Dorsolateral prefrontal cortex (tissue), 122 donors: ENCODE measurements at places on chromosomes 6 and 20. TPM values are rescaled to one million over a fixed set of nuclear protein-coding genes. Genes with fewer than 3 reads are reported as not detected.

RAET1L gene
- total RNA-seq = not detected

SLC29A1 gene
- 48.5 TPM for total RNA-seq

PAK5 gene
- 21.4 TPM for total RNA-seq

RAET1G gene
- not detected for total RNA-seq

GRCh38 chr6:116268589-116269293 is 11.0 kb downstream of the TSPYL1 start:
- no peak for DNase-seq

GRCh38 chr6:56537223-56537770 is 105.4 kb downstream of the DST start:
- DNase-seq = no peak

DNA sequence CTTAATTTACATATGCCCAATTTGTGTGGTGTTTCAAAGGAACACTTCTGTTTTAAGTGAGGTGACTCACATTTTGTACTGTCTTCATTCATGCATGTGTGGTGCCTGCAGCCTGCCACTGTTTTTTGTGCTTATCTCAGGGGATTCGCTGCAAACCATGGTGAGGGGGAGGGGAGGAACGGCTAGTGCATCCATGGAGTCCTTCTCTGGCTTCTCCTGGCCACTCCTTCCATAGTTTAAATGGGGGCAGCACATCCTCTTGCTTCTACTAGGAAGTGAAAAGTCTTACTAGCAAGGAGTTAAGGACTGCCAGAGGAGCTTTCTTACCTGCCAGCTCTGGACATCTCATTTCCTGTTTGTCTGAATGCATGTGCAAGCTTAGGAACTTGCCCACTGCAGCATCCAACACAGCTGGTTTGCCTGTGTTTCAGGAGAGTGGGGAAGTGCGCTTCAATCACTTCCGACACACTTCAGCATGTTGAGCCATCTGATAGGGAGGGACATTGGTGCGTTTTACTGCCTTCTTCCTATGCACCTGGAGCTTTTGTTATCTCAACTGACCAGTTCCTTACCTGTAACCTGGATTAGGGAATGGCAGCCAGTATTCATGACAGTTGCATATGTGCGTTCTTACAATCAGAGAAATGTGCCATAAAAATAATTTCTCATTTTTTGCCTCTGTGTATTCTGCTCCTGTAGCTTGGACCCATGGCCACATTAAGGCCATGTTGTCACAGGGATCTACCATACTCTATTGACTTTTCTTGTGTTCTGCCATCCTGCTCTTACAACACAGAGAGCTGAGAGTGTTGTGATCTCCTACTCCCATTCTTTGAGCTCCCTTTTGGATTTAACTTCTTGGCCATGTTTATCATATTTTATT is 211.3 kb downstream of the ARID1B start:
- DNase-seq = no peak

DNA sequence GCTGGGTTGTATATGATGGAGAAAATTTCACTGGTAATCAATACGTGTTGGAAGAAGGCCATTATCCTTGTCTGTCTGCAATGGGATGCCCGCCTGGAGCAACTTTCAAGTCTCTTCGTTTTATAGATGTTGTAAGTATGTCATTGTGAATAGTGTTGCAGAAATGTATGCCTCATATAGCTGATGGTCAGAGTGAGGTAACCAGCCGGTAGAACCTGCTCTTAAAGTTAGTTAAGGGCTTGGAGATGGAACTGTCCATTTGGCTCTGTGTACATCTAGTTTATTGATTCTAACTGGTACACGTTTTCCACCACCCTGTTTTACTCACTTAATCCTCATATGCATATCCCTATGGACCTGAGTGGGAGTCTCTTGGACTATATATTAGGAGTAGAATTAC is 73.5 kb downstream of the RTN4IP1 start:
- DNase-seq = no peak

- no peak for DNase-seq
These were observed 138.0 kb downstream of the SYNDIG1 start for GRCh38 chr20:24607402-24607801.

DNA sequence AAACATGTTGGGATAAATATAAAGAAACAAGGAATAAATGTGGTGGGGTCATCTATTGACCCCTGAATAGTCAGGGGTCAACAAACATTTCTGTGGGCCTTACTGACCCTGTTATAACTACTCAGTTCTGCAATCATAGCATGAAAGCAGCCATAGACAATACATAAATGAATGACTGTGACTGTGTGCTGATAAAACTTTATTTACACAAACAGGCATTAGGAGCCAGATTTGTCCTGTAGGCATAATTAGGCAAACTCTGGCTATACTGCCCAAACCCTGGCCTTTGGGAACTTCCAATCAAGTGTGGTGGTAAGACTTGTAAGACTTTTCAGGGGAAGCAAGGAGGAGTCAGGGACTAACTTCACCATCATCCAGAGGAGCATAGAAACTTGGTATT is 222.7 kb downstream of the KHDC1L start:
- DNase-seq = no peak

DNA sequence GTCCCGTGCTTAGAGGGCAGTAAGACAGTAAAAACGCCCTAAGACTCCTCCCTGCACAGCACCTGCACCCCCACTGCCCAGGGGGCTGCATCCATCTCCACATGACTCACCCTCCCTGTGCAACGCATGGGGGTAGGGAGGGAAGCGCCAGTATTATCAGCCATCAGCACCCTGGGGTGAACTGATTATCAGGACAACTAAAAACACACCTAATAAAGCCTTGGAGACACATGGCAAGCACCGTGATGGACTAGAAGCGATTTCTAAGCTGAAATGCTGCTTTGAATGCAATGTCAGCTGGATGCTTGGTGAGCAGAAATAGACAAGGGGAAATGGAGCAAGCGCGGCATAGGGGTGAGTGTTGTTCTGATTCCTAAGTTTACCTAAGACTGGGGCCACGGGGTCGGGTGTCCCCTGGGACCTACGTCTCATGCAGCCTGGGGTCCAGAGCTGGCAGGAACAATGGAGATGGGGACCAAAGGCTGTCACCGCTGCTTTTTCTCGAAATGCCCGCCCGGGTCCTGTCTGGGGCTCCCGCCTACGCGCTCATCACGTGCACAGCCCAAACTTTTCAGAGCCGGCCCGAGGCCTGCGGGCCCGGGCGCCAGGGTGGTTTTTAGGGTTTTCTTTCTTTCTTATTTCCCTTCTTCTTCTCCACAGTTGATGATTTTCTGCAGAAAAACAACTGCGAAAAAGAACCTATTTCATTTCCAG is 702 bp upstream of the TNFAIP3 start:
- DNase-seq = peak; percentile 54

DNA sequence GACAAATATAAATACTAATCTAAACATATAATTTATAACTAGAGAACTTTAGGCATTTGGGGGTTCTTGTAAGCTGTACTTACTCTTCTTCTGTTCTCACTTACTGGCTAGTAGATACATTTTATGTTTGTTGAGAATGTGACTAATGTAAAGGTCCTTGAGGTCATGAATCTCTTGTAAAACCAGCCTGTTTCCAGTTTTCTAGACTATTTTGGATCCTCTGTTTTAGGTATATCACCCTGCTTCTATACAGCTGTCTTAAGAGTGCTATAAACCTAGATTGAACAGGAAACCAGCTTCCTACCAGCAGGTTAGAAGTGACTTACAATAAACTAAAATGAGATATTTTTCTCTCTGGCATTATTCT is 134.2 kb downstream of the PLCB4 start:
- DNase-seq = no peak

DNA sequence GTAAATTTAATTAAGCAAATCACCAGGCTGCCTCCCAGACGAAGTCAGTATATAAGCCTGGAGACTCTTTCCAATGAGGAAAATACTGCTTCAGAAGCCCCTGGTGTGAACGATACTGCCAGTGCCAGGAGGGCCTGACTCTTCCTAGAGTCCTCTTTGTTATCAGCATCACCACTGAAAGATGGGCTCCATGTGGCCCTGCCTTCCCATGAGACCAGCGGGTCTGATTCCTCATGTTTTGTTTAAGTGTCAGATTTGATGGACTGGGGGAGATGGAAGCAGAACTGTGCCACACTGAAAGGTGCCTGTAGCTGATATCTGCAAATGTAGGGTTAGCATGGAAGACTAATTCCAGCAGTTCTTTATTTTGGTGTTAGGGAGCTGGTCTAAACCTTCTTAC is 7.9 kb downstream of the NQO2 start:
- DNase-seq = no peak

DNA sequence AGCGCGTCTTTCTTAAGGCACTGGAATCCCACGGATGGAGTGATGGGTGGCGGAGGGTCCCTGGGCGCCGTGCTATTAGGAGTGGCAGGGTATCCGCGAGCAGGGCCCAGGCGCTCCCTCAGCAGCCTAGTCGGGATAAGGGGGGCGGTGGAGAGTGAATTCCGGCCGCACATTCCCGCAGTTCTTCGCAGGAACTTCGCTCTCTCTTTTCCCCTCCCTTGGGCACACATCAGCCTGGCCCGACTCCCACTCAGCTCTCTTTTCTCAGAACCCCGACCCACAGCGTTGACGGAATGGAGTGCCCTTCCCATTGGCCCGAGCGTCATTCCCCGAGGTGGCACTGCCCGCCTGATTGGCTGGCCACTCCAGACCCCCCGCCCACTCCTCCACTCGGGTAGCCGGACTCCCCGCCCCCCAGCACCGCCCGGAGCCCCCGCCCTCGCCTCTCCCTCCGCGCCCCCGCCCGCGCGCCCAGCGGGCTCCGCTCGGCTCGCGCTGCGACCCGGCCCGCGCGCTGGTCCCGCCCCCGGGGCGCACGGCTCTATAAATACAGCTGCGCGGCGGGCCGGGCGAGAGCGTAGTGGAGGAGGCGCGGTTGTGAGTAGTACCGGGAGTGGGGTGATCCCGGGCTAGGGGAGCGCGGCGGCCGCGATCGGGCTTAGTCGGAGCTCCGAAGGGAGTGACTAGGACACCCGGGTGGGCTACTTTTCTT is at the start of gene ID4:
Gene ID4 (plus strand): TSS at position 572 of the 712 bp plus-strand sequence. CDS start 385 bp downstream, outside the sequence.
- peak; percentile 87 for DNase-seq

- no peak for DNase-seq
These were observed 9.6 kb downstream of the SUMO4 start for GRCh38 chr6:149409617-149410016.

DNA sequence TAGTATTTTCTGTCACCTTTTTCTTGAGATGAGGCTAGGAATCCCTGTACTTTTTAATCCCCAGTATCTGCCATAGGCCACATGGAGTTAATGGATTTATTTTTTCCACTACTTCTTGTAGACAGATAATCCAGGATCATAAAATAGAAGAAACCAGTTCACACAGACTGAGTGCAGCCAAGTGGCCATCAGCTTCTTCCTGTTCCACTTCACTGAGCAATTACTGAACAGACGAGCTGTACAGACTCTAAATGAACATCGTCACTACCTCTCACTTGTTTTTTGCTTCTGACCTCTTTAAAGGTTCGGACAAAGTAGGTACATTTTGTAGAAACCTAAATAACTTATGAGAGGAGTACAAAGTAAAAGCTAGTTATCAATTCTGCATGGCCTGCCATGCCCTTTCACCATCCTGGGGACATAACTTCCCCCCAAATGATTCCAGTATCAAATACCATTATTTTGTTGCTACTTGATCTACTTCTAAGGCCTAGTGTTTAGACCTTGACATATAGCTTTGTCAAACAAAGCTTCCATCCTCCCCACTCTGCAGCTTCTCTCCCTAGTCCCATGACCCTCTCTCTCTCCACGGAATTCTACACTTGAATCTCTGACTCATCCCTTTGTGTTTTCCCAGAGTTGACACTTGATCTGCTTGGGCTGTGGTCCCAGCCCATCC is 34.4 kb upstream of the ARHGAP18 start:
- DNase-seq = no peak

DNA sequence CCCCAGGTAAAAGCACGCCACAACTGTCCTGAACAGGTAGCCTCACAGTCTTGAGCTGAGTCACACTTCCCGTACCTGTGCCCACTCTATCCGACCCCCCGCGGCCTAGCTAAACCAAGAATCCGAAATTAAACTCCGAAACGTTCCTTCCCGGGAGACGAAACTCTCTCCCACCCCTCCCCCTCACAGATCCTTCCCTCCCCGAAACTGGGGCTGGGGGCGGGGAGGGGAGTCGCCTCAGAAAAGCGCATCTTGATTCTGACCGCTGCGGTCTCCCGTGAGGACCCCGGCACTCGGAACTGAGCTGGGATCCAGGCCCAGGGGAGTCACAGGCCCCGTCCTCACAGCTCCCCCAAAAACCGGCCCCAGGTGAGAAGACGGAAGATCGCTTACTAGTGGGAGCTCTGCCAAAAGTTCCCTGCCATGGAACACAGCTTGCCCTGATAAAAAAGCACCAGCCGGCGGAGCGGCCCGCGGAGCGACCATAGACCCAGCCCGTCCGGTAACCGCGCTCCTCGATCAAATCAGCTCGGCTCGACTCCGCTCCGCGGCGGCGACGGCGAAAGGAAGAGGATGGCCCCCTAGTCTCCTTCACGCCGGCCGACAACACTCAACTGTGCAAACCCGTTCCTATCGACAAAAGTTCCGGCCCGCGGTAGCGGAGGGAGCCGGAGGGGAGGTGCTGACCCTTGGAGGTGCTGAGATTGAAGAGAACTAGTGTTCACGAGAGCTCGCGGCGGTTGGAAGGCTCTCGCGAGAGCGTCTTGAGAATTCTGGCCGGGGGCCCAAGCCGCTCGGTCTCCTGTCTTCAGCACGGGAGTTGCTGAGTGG is at the start of gene CCNC:
Gene CCNC (minus strand): TSS at position 558 of the 831 bp plus-strand sequence. CDS start 133 bp downstream, at position 425.
- peak; percentile 89 for DNase-seq

DNA sequence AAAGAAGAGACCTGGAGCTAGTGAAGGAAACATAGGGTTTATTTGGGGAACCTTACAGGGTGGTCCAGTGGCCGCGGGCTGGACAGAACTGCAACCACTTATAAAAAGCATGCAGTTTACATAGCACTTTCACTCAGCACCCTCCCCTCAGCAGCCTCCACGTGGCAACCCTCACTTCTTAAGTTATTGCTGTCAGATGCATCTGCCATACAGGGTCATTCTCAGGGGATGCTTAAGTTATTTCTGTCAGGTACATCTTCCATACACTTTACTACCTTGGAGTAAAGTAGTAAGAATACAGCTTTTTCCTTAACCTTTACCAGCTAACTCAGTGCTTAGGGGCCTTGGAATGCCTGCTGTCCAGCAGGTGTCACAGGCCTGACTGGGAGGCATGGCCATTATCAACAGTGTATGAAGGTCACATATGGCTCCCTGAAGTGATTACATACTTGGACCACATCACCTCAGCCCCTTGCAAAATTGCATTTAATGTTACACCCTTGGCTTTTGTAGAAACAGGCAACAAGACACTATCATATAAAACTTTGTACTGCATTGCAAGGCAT is 2.0 kb upstream of the NOL7 start:
- DNase-seq = no peak
